Neuronal stem cell (in vitro differentiated cells): ENCODE measurements at places on chromosomes 5 and 9.
A peak's percentile ranks its signal among the peaks of the same experiment; 100 is the strongest.

- DNase-seq, result no peak
Measured at GRCh38 chr9:75456698-75457097, 368.4 kb downstream of the OSTF1 start.

DNA sequence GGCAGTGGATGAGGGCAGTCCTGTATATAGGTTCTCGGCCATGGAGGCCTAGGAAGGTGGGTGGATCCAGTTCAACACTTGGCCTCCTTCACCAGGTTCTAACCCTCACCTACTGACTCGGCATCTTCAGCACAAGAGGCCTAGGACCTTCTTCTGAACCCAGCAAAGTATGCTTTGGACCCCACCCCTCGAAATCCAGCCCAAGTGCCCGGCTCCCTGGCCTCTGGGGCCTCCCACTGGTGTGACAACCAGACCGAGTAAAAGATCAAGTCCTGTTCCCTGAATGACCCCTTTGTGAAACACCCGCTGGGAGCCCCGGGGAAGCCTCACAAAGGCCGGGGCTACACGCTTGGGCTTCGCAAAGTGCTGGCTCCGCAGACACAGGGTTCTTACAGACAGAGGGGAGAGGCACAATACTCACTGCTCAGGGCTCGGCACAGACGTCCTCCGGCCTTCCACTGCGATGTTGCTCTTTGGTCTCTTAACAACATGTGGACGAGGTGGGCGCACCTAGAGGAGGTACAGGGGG, 47.0 kb downstream of the CRB2 start:
- no peak for DNase-seq

DNA sequence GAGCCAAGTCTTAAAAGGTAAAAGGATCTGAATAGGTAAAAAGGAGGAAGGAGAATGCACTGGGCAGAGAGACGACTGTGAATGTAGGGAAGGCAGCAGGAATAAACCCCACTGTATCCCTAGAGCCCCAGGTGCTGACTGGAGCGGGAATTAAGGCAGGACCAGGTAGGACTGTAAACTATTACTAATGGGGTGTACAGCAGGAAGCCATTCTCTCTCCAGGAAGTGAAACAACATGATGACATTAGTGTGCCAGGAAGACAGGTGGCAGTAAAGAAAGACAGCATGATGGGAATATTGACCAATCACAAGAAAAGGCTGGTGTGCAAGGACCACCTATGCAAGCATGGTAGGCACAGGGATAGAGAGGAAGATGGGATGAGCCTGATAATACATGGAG, 433.0 kb downstream of the DNAH5 start:
- no peak for DNase-seq

GRCh38 chr5:77843570-77844372, 67.6 kb upstream of the TBCA start:
- DNase-seq, result no peak

- no peak for DNase-seq
Measured at GRCh38 chr5:40984884-40985283, 75.6 kb downstream of the C7 start.

DNA sequence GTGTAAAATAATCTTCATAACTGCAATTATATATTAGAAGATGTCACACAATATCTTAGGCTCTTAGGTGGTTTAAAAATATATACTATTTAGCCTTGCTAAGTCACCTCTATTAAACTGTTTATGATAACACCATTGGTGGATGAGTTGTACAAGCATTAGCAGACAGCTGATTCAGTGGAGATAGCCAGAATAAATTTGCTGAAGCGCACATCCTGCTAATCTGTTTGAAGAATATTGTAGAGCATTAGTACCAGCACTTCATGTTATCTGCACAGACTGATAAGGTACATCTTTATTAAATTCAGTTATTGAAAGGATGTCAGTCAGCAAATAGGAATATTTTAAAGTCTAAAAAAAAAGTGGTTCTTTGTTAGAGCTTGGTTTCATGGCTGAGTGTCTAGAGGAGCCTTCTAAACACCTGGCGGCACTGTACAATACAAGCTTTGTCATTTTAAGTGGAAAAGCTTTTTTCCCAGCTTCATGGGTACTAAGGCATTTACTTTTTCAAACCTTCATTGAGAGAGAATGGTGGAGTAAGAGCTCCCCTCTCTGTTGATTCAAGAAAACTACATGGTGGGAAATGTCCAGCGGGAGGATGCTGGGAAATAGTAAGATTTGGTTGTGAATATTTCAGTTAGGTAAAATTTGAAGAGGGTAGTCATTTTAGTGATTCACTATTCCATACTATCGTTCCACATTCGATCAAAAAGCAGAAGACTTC, 275.1 kb downstream of the SLF1 start:
- DNase-seq, result peak; percentile 50

- no peak for DNase-seq
Measured at GRCh38 chr5:95963650-95964410, 2.2 kb upstream of the ELL2 start.

GRCh38 chr9:118991366-118992285, 377.6 kb downstream of the BRINP1 start:
- DNase-seq, result no peak

- DNase-seq, result no peak
Measured at GRCh38 chr5:137414112-137414755, 84.9 kb downstream of the SPOCK1 start.

DNA sequence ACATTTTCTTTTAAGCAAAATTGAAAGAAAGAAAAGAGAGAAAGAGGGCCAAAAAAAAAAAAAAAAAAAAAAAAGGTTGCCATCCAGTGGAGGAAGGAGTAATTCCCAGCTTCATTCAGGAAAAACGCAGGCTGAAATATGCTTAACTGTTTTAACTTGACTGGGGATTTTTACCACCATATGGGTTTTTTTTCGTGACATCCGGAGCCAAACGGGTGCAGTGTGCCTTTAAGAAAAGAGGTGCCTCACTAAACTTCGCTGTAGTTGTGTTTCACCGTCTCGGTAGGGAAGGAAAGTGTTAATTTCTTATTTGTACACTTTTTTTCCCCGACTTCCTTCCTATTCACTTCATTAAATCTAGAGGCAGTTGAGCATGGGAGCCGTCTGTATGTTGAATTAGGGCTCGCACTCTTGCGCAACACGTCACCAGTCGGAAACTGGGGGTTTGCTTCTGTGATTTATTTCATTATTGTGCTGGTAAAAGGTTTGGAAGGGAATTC, 143.0 kb downstream of the SMARCA2 start:
- DNase-seq, result no peak

GRCh38 chr5:17428176-17428800, 69.7 kb upstream of the TAF11L2 start:
- DNase-seq, result no peak

GRCh38 chr5:7955476-7955875, 86.5 kb downstream of the MTRR start:
- DNase-seq, result no peak

- DNase-seq, result no peak
Measured at GRCh38 chr9:133818444-133818843, 80.3 kb upstream of the SARDH start.

DNA sequence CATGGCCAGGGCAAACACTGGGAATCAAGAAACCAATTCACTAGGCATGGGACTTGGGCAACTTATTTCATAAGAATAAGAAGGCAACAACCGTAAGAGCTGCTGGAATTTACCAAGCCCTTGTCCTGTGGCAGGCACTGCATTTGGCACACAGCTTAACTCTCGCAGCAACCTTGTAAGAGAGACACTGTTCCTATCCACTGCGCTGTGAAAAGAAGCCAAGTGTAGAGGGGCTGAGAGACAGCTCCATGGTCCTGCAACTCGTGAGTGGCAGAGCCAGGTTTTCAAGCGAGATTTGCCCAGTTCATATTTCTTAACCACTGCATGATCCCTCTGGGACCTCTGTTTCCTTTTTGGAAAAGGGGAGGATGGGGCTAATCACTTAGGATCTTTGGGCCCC, 129.3 kb upstream of the STC2 start:
- no peak for DNase-seq

- no peak for DNase-seq
Measured at GRCh38 chr9:109229682-109230081, 62.6 kb upstream of the FRRS1L start.

DNA sequence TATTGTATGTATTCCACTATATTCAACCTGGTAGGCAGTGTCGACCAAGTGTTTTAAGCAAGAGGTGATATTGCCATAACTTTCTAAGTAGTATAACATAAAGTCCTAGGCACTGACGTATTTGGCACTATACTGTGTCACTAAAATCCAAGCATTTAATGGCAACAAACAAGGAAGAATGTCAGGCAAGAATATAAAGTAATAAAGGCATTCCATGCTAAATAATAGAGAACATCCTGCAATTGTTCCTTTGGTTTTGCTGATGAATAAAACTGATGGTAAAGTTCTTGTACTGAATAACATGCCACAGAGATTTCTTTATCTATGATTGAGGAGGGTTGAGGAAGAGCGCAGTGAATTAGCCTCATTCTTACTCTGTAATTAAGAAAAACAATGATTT, 256.9 kb downstream of the HINT1 start:
- no peak for DNase-seq

- DNase-seq, result no peak
Measured at GRCh38 chr5:83900306-83900705, 179.7 kb upstream of the HAPLN1 start.

- DNase-seq, result no peak
Measured at GRCh38 chr5:33337637-33337992, 103.2 kb upstream of the TARS1 start.

DNA sequence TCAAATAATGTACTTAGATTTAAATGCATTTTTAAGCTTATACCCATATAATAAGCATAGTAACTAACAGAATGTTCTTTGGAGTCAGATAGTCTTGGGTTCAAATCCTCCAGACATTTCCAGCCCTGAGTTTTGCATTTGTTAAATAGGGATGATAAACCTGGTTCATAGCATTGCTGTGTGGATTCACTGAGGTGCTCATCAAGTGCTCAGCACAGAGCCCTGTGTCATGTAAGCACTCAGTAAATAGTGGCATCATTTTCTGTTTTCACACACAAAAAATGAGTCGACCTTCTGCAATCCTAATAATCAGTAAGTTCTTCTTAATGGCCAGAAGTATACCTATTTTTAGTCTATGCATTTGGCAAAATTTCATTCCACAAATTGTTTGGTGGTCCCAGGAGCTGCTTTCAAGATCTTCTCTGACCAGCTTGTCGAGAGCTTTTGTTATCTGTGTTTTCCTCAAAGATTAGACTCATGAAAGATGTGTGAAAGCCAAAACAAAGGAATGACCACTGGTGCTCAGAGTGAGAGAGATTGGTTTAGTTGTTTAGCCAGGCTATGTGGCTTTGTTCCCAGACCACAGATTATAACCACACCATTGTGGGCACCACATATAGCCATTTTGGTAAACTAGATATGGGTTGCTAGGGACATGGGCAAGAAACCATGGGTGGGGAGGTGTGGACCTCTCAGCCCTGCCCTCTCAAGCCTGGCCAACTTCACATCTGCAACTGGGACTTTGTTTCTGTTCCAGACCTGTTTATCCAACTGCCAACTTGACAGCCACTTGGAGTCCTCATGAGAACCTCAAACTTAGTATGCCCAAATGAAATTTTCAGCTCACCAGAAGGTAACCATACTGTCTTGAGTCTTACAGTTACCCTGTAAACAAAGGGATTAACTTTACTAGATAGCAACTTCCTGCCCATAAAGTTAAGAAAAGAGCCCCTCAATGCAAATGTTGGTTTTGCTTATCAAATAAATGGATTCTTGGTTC, 45.0 kb downstream of the DOCK8 start:
- no peak for DNase-seq

- no peak for DNase-seq
Measured at GRCh38 chr9:25396828-25397227, 281.4 kb downstream of the TUSC1 start.

- DNase-seq, result no peak
Measured at GRCh38 chr5:35342664-35343063, 112.4 kb upstream of the PRLR start.

GRCh38 chr5:35087991-35088390, 40.2 kb upstream of the AGXT2 start:
- DNase-seq, result no peak

DNA sequence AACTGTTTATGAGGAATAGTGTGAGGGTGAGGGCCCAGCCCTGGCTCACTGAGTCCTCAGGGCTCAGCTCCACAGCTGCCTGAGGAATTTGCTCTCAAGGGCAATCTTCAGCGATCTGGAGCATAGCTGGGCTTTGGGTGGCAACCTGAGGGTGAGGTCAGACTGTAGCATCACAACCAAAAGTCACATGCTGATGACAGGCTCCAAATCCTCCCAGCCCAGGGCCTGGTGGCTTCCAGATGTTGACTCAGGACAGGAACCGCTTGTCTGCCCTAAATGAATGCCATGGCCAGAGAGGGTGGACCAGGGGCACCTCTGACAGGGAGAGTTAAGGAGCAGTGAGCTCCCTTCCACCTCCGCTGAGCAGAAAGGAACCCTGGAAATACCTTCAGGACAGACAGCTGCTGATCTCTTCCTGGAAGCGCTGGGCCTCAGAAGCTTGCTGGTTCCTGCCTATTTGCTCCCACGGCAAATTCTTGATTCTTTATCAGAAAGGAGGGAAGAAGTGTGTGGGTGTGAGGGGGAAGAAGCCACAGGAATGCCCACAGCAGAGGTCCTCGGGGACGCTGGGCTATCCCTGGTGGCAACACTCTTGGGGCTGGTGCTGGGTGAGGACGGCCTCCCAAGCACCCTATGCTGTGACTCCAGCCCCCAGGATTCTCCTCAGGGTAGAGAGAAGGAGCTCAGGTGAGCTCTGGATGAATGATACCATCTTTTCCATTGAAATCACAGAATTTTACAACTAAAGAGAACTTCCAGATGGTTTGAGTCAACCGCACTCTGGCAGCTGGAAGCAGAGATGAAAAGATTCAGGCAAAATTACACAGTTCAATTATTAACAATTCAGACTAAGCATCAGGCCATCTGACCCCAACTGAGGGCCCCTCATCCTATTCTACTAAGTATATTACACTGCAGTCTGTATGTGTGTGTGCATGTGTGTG, 13.8 kb upstream of the CTSL start:
- no peak for DNase-seq

DNA sequence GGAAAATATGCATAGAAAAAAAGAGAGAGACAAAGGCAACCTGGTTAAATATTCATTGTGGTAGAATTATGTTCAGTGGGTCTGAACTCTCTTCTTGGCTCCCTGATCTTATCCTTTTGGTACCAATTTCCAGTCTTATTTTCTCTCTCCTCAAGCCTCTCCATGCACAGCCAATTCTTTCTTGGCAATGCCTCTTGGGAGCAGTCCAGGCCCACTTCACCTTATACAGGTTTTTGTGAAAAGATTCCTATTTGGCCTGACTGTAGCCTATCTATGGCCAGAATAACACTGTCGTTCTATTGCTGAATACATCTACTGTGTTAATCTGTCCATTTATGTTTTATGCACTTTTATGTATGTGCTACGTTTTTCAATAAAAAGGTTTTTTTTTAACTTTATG, 2.7 kb downstream of the ELOVL7 start:
- no peak for DNase-seq
